ENCODE measurements at places on chromosomes 7 and 10. TPM values are rescaled to one million over a fixed set of nuclear protein-coding genes. Genes with fewer than 3 reads are reported as not detected.

The HMX2 gene
- total RNA-seq = not detected

The PAX4 gene
- not detected for total RNA-seq

The PLCE1 gene
- total RNA-seq = 0.61 TPM

The ATRNL1 gene
- total RNA-seq = 0.65 TPM

The TFEC gene
- total RNA-seq = under 0.01 TPM

The GPER1 gene
- 6.0 TPM for total RNA-seq

The CFAP69 gene
- total RNA-seq = 6.1 TPM

The CALHM1 gene
- total RNA-seq = not detected

The GPR85 gene
- 2.8 TPM for total RNA-seq

The CHAT gene
- total RNA-seq = not detected

The LIPJ gene
- total RNA-seq = not detected

The JAKMIP3 gene
- 0.32 TPM for total RNA-seq

The PLA2G12B gene
- total RNA-seq = not detected

The ARL5B gene
- total RNA-seq = 16.1 TPM

The CHST15 gene
- 35.5 TPM for total RNA-seq

The CCDC172 gene
- not detected for total RNA-seq

The GARIN1A gene
- 2.4 TPM for total RNA-seq

The MKX gene
- 23.7 TPM for total RNA-seq

The SPDYE1 gene
- total RNA-seq = not detected

The TCERG1L gene
- total RNA-seq = not detected

The NSUN6 gene
- 5.2 TPM for total RNA-seq

The HYAL4 gene
- not detected for total RNA-seq

The VWA2 gene
- 0.16 TPM for total RNA-seq

The TMEM130 gene
- 0.12 TPM for total RNA-seq

The PAPOLB gene
- total RNA-seq = 0.16 TPM

The SFXN3 gene
- 121 TPM for total RNA-seq

The SLC16A9 gene
- total RNA-seq = not detected

The WNT8B gene
- not detected for total RNA-seq

The NEURL1 gene
- 0.16 TPM for total RNA-seq

The SEC23IP gene
- total RNA-seq = 41.2 TPM

The INHBA gene
- 78.7 TPM for total RNA-seq

The GNG11 gene
- total RNA-seq = 21.4 TPM

The ASAH2B gene
- total RNA-seq = 2.9 TPM

The SHH gene
- total RNA-seq = not detected

The NKX2-3 gene
- not detected for total RNA-seq

The AUTS2 gene
- 22.3 TPM for total RNA-seq

The SNCG gene
- 3.2 TPM for total RNA-seq

The BAIAP2L1 gene
- 6.7 TPM for total RNA-seq

The ZCWPW1 gene
- 1.6 TPM for total RNA-seq

The HOXA7 gene
- total RNA-seq = not detected

The NOM1 gene
- 16.9 TPM for total RNA-seq

The RUFY2 gene
- 34.9 TPM for total RNA-seq

The FKBP14 gene
- 34.6 TPM for total RNA-seq

The GDF2 gene
- total RNA-seq = not detected

The DDIT4 gene
- 133 TPM for total RNA-seq

The CLCN1 gene
- total RNA-seq = under 0.01 TPM

The NCAPG2 gene
- 14.7 TPM for total RNA-seq

The SP8 gene
- not detected for total RNA-seq

The NAT16 gene
- not detected for total RNA-seq

The CLRN3 gene
- not detected for total RNA-seq

The BUD23 gene
- total RNA-seq = 32.0 TPM

The SFRP5 gene
- total RNA-seq = not detected

The SPDYE5 gene
- total RNA-seq = 0.12 TPM

The FKBP6 gene
- total RNA-seq = not detected
